ENCODE measurements at places on chromosomes 13 and 19. TPM values are rescaled to one million over a fixed set of nuclear protein-coding genes. Genes with fewer than 3 reads are reported as not detected.

Gene ATF5
- polyA plus RNA-seq: 114 TPM

Gene CEACAM21
- 1.2 TPM for polyA plus RNA-seq

Gene ATP4A
- 7.6 TPM for polyA plus RNA-seq

Gene GNA15
- 1.6 TPM for polyA plus RNA-seq

Gene ANGPTL8
- polyA plus RNA-seq: 10.0 TPM

Gene SLC25A41
- polyA plus RNA-seq: 1.4 TPM

Gene AZU1
- polyA plus RNA-seq: 0.30 TPM

Gene MYO1F
- polyA plus RNA-seq: 11.7 TPM

Gene STXBP2
- 15.5 TPM for polyA plus RNA-seq

Gene NPAS1
- 0.84 TPM for polyA plus RNA-seq

Gene SPRED3
- 1.4 TPM for polyA plus RNA-seq

Gene TMEM161A
- 5.5 TPM for polyA plus RNA-seq

Gene RNF225
- not detected for polyA plus RNA-seq

Gene GPR180
- 1.1 TPM for polyA plus RNA-seq

Gene CYP2F1
- polyA plus RNA-seq: not detected

Gene CEACAM20
- not detected for polyA plus RNA-seq

Gene PSPN
- polyA plus RNA-seq: 0.67 TPM

Gene PCSK4
- 1.3 TPM for polyA plus RNA-seq

Gene ZNF724
- 0.07 TPM for polyA plus RNA-seq

Gene POU4F1
- polyA plus RNA-seq: not detected

Gene ACP7
- not detected for polyA plus RNA-seq

Gene P2RY11
- polyA plus RNA-seq: 21.5 TPM

Gene SIGLEC5
- polyA plus RNA-seq: not detected

Gene EDNRB
- 14.0 TPM for polyA plus RNA-seq

Gene SMIM44
- polyA plus RNA-seq: not detected

Gene NDUFA7
- polyA plus RNA-seq: 502 TPM

Gene CIRBP
- polyA plus RNA-seq: 990 TPM

Gene FGF21
- not detected for polyA plus RNA-seq

Gene ARRDC5
- 0.27 TPM for polyA plus RNA-seq

Gene SLITRK5
- polyA plus RNA-seq: 0.07 TPM

Gene MIA
- 8.3 TPM for polyA plus RNA-seq

Gene LCP1
- 27.4 TPM for polyA plus RNA-seq

Gene ADAT3
- 8.3 TPM for polyA plus RNA-seq

Gene LONP1
- 352 TPM for polyA plus RNA-seq

Gene ZNF730
- not detected for polyA plus RNA-seq

Gene IQCN
- 6.0 TPM for polyA plus RNA-seq

Gene PSG6
- not detected for polyA plus RNA-seq

Gene RPL28
- 2,804 TPM for polyA plus RNA-seq

Gene FRY
- polyA plus RNA-seq: 6.1 TPM

Gene CACNA1A
- 5.7 TPM for polyA plus RNA-seq

Gene SF3A2
- 52.7 TPM for polyA plus RNA-seq

Gene MCEMP1
- polyA plus RNA-seq: 1.4 TPM

Gene SLC7A1
- 48.5 TPM for polyA plus RNA-seq

Gene CLC
- polyA plus RNA-seq: 0.66 TPM

Gene ATP12A
- not detected for polyA plus RNA-seq

Gene VSTM1
- not detected for polyA plus RNA-seq

Gene OLFM2
- polyA plus RNA-seq: 57.4 TPM

Gene TICAM1
- polyA plus RNA-seq: 9.3 TPM

Gene PRRG2
- polyA plus RNA-seq: 0.33 TPM

Gene TPRX1
- polyA plus RNA-seq: not detected

Gene GRIK5
- 2.4 TPM for polyA plus RNA-seq

Gene GARIN5A
- 2.0 TPM for polyA plus RNA-seq

Gene CD320
- polyA plus RNA-seq: 34.1 TPM

Gene KLK6
- polyA plus RNA-seq: not detected

Gene PSG4
- not detected for polyA plus RNA-seq

Gene KBTBD6
- polyA plus RNA-seq: 13.1 TPM
